ENCODE measurements at places on chromosomes 4 and X.

- no peak for DNase-seq
Measured at GRCh38 chr4:147969573-147970385, 237.9 kb downstream of the ARHGAP10 start.

GRCh38 chrX:22135994-22136684 lies 104.0 kb downstream of the PHEX start:
- no peak for DNase-seq

DNA sequence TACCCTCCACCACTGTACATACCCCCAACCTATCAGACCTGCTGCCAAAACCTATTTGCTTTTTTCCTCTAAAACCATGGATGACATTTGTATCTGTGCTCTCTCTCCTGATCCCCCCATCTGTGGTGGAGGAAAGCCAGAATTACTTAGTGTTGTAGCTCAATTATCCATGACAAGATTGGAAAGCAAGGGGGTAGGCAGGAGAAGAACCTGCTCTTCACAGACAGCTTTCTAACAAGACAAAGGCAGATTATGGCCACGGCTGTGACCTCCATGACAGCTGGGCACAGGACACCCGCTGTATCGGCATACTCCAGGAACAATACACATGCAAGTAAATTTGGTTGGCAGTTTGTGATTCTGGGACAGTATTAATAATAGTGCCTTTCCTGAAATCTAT lies 186.7 kb downstream of the ENOX2 start:
- DNase-seq, result no peak

DNA sequence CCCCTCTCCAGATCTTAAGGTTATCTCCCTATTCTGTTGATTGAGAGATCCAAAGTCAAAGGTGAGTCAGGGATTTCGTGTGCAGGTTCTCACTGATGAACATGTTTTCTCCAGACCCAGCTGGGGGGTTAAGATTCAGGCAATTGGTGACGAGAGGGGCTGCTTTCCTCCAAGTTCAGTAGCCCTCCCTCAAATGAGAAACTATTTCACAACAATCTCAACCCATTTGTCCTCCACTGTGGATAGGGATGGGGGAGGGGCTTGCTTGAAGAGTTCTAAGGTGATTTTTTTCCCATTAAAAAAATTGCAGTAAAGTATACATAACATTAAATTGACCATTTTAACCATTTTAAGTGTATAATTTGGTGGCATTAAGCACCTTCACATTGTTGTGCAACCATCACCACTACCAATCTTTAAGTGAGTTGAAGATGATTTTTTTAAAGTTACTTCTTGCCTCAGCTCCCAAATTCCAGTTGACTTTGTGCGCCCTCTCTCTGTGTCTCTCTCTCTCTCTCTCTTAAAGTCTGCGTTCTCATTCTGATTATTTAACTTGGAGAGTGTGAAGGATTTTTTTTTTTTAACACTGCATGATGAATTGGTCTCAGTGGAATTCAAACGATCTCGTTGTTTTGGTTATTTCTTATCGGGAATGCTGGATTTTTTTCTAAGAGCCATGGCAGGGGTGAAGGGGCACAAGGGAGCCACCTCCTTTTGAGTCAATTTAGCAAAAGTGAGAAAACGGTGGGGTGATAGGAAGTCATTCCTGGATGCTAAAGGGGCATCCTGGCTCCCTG lies 175.9 kb downstream of the SHROOM3 start:
- DNase-seq, result no peak

DNA sequence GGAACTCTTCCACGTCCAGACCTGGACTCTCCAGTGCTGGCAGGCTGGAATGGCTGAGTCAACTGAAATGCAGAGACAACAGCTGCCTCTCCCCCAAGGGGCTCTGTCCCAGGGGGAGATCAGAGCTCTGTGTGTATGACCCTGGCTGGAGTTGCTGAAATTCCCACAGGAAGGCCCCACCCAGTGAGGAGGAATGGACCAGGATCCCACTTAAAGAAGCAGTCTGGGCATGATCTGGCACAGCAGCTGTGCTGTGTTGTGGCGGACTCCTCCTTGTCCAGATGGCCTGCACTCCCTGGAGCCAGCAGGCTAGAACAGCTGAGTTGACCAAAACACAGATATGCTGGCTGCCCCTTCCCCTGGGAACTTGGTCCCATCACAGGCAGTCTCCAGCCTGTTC lies 25.4 kb downstream of the C4orf17 start:
- DNase-seq, result no peak

- DNase-seq, result no peak
Measured at GRCh38 chrX:67599532-67599931, 55.7 kb downstream of the AR start.

- DNase-seq, result peak; percentile 82
Measured at GRCh38 chr4:6546681-6547447, 28.1 kb upstream of the MAN2B2 start.

DNA sequence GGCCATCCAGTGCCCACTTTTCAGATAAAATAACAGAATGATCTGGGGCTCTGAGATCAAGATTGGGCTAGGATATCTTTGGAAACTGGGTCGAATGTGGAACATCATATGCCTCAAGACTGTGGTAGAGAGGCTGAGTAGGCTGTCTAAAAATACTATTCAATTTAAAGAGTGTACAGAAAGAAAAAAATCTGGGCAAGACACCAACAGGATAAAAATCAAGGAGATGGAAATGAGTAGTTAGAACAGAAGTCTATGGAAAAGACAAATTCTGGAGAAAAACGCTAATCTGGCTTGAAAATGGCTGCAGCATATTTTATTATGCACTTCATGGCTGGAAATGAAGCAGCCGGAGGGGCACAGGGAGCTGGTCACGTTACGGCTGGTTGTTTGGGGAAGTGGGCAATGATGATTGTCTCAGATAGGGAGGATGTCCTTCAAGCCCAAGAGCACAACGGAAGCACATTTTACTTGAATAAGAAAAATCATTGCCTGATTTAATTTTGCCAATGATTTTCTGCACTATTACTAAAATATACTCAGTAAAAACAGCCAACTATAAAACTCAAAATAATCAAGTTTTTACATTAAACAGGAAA lies 27.1 kb upstream of the MAPK10 start:
- DNase-seq, result no peak

- no peak for DNase-seq
Measured at GRCh38 chr4:153322791-153323190, 21.7 kb upstream of the MND1 start.

GRCh38 chr4:73988061-73988460 lies at the start of gene PPBP:
Gene PPBP (minus strand): TSS chr4:73988190. CDS start chr4:73988103, 87 bp downstream.
- peak; percentile 4 for DNase-seq

- DNase-seq, result no peak
Measured at GRCh38 chr4:169274033-169274432, 3.3 kb upstream of the SH3RF1 start.

DNA sequence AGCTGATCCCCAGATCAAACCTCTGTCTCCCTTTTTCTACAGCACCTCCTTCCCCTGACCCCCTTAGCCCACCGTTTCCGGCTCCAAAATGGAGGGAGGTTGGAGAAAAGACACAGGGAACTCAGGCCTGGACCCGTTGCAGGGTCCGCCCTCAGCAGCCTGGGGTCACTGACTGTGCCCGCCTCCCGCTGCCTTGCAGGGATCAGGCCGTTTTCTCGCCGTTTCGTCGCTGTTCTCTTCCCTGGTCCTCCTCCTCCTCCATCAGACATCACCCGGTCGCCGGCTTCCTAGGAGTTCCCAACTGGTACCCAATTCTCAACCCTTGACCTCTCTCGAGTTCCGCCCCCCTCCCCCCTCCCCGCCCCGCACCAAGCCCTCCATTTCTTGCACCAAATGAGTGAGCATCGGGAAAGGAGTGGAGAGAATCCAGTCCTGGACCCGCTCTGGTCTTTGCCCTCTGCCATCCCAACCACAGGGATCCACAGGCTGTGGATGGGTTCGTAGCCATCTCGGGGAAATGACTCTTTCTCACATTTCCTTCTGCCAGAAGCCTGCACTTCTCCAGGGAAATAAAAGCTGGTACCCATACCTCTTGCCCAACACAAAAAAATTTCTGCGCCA lies 493 bp downstream of the TCEAL5 start:
- no peak for DNase-seq

DNA sequence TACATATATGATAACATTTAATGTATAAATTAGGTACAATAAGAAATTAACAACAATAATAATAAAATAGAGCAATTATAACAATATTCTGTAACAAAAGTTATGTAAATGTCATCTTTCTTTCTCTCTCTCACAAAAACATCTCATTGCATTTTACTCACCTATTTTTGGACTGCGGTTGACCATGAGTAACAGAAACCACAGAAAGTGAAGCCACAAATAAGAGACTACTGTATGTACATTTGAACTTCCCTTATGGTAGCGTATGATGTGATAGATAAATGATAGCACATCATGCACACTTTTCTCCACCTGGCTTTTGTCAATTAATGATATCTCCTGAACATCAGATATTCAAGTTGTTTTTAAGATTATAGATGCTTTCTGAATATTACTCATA lies 80.5 kb downstream of the HNRNPD start:
- no peak for DNase-seq

- DNase-seq, result no peak
Measured at GRCh38 chr4:96097040-96097607, 257.2 kb downstream of the PDHA2 start.

DNA sequence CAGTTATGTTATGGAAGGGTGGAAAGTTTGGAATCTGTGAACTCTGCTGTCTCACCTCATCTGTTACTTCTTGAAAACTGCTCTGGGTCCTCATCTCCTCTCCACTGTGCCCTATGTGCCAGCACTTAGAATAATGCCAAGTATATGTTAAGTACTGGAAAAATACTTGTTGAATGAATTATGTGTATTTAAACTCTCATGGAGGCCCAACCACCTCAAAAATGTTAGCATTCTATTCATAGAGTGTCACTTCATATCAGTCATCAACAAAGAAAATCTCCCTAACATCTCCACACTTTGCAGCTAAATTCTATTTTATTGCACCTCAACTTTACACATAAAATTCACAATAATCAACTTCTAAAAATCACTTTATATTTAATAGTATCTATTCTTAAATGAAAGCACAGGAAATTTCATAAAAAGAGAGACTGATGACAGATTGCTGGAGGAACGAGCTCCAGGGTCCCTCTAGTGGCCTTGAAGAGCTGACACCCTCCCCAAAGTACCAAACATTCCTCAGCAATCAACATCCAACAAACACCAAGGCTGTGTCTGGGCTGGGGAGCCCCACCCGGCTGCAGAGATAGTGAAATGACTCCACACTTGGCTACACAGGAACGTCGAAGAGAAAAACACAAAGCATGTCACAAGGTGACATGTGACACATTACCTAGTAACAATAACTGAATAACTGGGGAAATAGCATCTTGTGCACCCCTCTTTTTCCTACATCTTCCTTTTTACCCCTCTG lies 45.8 kb downstream of the SLC39A8 start:
- peak; percentile 39 for DNase-seq

GRCh38 chrX:63656871-63657580 lies 128.0 kb downstream of the ARHGEF9 start:
- peak; percentile 68 for DNase-seq

DNA sequence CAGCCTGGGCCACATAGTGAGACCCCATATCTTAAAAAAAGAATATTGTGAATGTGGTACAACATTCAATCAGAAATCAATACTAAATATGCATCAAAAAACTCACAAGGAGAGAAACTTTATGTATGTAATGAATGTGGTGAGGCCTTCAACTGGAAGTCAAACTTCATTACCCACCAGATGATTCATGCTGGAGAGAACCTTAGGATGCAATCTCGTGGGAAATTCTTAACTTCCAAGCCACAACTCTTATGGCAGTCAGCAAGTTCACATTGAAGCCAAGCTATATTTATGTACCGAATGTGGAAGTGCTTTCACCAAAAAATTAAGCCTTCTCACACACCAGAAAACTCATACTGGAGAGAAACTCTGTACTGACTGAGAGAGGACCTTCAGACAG lies 84.5 kb upstream of the UXT start:
- DNase-seq, result no peak

DNA sequence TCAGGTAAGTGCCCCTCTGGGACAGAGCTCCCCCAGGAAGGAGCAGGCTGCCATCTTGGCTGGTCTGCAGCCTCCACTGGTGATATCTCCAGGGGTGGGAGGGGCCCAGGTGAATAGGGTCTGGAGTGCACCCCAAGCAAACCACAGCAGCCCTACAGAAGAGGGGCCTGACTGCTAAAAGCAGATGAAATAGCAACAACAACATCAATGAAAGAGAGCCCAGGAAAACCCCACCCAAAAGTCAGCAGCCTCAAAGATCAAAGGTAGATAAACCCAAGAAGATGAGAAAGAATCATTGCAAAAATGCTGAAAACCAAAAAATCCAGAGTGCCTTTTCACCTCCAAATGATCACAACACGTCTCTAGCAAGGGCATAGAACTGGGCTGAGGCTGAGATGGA lies 92.5 kb upstream of the PAGE3 start:
- DNase-seq, result no peak

DNA sequence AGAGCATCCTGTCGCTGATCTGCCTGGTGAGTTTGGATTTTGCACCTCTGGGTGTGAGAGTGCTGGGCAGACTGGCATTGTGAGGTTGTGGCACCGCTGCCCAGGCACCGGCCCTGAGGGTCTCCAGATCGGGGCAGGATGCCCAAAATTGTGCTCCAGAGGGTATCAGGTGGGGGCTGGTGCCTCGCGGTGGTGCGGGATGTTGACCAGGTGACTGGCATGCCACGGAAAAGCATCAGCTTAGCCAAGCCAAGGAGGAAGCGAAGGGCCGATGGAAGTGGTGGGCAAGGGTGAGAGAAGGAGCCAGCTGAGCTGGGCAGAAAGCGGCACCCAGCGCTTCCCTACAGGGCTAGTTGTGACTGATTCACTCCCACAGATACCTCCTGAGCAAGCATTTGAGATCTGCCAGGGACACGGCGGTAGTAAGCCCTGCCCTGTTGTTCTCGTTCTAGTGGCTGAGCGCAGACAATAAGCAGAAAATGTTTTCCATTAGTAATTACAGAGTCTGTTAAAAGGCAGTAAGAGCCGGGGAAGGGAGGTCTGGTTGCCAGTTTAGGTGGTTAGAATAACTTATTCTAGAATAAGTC lies 809 bp downstream of the ZFP92 start:
- no peak for DNase-seq

DNA sequence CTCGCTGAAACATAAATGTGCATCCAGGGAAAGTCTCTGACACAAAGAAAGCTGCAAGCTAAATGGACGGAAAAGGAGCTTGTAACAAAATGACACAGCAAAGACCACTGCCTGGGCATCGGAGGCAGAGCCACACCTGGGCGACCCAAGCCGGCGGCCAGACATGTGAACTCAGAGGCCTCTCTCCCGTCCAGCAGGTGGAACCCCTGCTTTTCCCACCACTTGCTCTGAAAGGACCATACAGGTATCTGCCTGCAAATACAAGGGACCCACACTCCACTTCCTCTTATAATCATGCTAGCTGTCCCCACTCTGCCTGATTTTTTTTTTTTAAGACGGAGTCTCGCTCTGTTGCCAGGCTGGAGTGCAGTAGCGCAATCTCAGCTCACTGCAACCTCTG lies 12.0 kb downstream of the CPLX1 start:
- DNase-seq, result no peak

DNA sequence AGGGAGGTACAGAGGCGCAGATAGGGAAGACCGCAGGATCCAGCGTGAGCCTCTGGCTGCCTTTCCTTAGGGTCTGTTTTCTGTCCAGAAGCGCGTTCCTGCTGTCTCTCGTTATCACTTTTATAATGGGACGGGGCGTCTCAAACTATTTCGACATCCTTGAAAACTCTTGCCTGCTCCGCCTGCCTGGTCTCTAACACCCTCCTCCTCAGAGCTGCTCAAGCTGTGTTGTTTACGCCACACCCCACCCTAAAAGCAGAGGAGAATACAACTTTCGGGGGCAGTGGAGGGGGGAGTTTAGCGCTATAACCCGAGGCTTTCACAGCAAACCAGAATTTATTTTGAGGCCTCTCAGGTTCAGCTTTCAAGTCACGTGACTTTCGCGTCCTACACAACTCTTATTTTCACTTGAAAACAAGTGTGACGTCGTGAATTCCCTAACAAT lies 646 bp upstream of the FAM3A start:
- peak; percentile 51 for DNase-seq

All from trophoblast cell (in vitro differentiated cells and primary cell).